ENCODE measurements at places on chromosomes 5 and 9. TPM values are rescaled to one million over a fixed set of nuclear protein-coding genes. Genes with fewer than 3 reads are reported as not detected.
A peak's percentile ranks its signal among the peaks of the same experiment; 100 is the strongest.

DNA sequence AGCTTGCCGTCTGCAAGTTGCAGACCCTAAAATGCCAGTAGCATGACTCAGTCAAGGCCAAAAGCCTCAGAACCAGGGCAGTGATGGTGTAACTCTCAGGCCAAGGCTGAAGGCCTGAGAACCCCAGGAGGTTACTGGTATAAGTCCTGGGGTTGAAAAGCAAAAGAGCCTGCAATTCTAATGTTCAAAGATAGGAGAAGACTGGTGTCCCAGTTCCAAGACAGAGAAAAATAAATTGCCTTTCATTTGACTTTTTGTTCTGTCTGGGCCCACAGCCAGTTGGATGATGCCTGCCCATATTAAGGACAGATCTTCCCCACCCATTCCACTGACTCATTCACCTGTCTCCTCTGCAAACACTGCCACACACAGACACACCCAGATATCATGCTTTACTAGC lies 673.2 kb downstream of the CDH18 start:
- DNase-seq, result no peak

GRCh38 chr9:134641990-134642384 lies 384 bp downstream of the COL5A1 start:
- no peak for DNase-seq

DNA sequence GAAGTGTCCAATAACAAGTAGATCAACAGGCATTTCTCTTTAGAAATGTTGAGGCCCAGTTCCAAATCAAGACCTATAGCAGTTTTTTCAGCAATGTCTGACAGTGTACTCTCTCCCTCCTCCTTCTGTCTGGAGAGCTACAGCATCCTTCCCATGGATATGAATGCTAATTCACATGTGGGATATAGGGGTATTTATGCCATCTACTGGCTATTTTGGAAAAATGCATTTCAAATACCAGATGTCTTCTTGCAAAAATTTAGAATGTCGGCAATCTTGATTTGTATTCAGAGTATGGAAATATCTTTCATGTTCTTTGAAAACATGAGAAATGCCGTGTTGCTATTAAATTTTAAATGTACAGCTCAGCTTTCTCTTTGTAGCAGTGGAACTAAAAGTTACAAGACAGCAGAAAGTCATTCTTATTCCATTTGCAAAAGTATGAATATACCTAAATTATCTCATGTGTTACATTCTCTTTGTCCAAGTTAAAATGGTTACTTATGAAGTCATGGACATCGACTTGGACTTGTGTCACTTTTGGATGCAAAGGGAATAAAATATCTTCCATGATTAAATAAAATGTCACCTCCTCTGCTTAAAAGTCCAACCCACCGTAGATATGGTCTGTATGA lies 647.8 kb downstream of the TAF11L14 start:
- peak; percentile 61 for DNase-seq

- DNase-seq, result peak; percentile 29
These were observed 184.2 kb upstream of the TMEM161B start for GRCh38 chr5:88452820-88453219.

DNA sequence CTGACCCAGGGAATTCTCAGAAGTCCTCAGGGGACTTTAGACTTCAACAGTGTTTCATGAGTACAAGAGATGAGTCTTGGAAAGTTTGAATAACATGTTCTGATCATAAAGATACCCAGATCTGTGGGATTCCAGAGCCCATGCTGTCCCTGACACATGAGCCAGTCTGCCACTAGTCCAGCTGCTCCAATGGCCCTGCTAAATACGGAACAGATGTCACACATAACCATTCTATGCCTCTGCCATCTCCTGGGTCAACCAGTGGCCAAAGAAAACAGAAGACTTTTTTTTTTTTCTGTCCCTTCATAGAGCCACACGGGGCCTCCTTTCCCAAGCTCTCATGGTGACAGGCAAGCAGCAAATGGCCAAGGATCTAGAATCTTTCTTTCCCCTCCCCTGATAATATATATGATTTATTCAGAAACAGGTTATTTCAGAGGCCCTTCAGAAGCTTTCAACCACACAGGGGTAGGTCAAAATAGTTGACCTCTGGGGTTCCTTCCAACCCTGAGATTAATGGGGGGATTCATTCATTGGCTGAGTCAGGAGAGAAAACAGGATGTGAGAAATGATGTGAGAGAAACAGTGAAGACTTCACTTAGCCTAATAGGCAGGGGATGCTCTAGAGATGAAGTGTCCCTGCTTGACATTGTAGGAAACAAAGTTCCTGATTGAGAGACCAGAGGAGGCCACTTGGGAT lies 367.7 kb downstream of the CDK5RAP2 start:
- peak; percentile 20 for DNase-seq

Gene NUTM2F
- total RNA-seq, result not detected

Gene SPATA31E1
- total RNA-seq, result not detected

Gene C9orf50
- not detected for total RNA-seq

Gene ANKRD18A
- 0.51 TPM for total RNA-seq

Gene CDK5RAP2
- total RNA-seq, result 71.7 TPM

Gene GARIN3
- total RNA-seq, result not detected
